ENCODE measurements at places on chromosomes 5 and 9.

- DNase-seq: no peak
These were observed 101.9 kb downstream of the PDE8B start for GRCh38 chr5:77312413-77312812.

- no peak for DNase-seq
These were observed 100.5 kb downstream of the TLE4 start for GRCh38 chr9:79672236-79672635.

GRCh38 chr9:90423661-90424193 lies 218.9 kb downstream of the DIRAS2 start:
- DNase-seq: no peak

GRCh38 chr9:93681269-93682154 lies 105.1 kb downstream of the PHF2 start:
- no peak for DNase-seq

- no peak for DNase-seq
These were observed 12.7 kb downstream of the IRF1 start for GRCh38 chr5:132477784-132478365.

DNA sequence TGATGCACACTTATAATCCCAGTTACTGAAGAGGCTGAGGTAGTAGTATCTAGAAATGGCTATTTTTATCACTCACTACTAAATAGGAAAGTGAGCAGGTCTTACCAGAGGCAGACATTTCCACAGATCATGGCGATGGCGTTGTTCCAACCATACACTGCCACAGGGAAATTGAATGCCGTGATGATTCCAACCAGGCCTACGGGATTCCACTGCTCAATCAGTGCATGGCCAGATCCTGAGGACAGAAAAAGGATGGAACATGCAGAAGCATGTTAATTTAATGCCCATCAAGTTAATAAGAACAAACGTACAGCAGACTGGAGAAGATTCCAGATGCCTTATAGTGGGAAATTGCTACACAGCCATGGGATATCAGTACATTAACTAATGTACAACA lies 18.0 kb downstream of the ALDH7A1 start:
- DNase-seq: no peak

GRCh38 chr5:72459089-72459661 lies 48.0 kb downstream of the ZNF366 start:
- DNase-seq: no peak

DNA sequence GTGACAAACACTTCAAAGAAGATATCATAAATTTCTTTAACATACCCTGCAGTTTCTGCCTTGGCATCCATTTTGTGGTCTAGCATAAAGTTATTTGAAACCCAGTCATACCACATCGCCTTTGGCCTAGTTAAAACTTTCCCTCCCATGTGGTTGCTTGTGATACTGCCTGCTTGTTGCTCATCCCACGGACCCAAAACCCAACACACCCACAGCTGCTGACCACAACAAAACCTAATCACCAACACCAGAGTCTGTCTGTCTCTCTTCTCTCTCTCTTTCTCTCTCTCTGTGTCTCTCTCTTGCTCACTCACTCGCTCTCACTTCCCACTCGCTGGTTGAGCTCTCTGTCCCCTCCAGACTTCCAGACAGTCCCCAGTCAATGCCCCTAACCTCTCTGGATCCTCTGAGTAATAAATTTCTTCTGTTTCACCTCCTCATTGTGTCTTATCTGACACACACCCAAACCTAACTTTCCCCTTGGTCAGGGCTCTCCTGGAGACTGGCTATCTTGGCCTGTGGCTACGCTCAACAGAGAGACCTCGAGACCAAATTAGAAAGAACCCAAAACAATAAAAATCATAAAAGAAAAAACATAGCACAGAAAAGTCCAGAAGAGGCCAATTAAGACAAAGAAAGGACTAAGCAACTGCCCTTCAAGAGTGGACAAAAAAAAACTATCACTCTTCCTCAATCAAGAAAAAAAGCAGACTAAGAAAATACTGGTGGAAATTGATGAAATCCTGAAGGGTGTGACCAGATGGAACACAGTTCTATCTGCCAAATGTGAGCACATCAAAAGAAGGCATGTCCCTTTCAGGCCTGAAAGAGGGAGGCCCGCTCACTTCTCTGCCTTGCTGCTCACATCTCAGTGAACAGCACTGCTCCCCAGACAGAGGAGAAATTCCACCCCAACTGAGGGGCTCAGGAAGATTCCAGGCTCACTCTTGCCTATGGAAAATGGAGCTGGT lies 41.5 kb downstream of the TTLL11 start:
- DNase-seq: peak; percentile 12

- DNase-seq: no peak
These were observed 69.7 kb downstream of the LIX1 start for GRCh38 chr5:97072696-97073095.

- DNase-seq: no peak
These were observed 49.7 kb downstream of the POU4F3 start for GRCh38 chr5:146388386-146388785.

DNA sequence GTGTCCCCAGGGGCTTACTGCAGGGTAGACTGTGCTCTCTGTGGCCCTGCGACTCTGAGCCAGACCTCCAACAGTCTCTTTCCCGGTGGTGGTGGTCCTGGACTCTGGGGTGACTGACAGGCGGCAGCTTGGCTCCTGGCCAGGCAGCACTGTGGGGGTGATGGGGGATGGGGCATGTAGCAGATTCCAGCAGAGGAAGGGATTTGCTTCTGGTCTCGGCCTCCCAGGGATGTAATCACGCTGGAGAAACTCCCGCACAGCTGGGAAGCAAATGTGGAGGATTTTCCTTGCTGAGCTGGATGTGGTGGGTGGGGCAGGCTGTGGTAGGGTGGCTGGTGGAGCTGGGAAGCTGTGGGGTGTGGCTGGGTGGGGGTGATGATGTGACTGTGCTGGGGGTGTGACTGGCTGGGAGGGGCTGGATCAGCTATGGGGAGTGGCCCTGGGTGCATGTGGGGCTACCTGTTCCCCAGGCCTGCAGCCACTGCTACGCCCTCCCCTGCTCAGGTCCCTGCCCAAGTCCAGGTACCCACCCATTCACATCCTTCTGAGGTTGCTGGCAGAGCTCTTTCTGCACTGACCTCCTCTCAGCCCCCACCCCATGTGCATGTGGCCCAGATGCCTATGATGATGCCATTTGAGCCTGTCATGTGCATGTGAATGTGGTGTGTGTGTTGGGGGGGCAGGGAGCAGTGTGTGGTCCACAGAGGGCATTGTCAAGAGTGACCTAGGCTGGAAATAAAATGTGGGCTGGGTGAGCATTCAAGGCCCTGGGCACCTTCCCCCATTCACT lies 3.8 kb downstream of the NDST1 start:
- DNase-seq: no peak

- no peak for DNase-seq
These were observed 17.0 kb downstream of the TTLL11 start for GRCh38 chr9:122076117-122076516.

DNA sequence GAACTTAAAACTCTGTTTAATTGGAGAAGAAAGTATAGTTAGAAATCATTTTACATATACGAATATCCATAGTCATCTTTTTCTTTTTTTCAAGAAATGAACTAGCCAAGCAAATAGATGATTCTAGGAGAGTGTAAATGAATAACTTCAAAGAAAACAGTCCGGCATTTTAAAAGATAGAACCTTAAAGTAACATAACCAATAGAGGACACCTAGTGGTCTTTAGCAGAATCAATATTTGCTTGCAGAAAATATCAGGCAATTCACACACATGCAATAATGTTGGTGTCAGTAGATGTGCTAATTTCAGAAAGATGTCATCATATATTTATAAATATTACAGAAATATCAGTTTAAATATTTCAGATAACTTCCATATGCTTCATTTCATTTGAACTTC lies 57.1 kb downstream of the HCN1 start:
- DNase-seq: no peak

- DNase-seq: no peak
These were observed 115.4 kb upstream of the GNA14 start for GRCh38 chr9:77763566-77763965.

- no peak for DNase-seq
These were observed 120.0 kb downstream of the HMHB1 start for GRCh38 chr5:143931986-143932385.

- DNase-seq: no peak
These were observed 198.6 kb upstream of the DAB2 start for GRCh38 chr5:39623291-39623865.

DNA sequence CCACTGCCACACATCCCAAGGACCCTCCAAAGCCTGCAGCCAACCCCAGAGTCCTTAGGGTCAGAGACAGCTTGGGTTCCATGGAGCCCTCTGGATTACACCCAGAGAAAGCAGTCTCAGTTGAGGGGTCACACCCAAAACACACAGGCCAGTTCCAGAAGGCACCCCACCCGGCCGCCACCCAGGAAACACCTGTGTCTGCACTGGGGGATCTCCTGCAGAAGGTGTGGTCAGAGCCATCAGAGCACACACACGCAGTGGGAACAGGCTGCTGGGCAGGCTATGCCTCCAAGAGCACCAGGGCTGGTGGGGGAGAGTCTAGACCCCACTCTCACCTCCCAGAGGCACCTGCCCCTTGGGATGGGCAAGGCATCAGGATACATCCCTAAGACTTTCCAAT lies 27.3 kb downstream of the NIPAL4 start:
- no peak for DNase-seq

- no peak for DNase-seq
These were observed 604.2 kb upstream of the CLINT1 start for GRCh38 chr5:158463188-158463587.

- no peak for DNase-seq
These were observed 757.2 kb downstream of the TLE1 start for GRCh38 chr9:80932181-80932580.

- no peak for DNase-seq
These were observed 19.7 kb downstream of the HRH2 start for GRCh38 chr5:175677571-175677970.

- DNase-seq: no peak
These were observed 44.8 kb downstream of the GHR start for GRCh38 chr5:42467981-42468524.

- no peak for DNase-seq
These were observed 651.8 kb downstream of the KIF4B start for GRCh38 chr5:155665361-155665760.

- DNase-seq: no peak
These were observed 522.2 kb downstream of the CSNK1G3 start for GRCh38 chr5:124034083-124034700.

DNA sequence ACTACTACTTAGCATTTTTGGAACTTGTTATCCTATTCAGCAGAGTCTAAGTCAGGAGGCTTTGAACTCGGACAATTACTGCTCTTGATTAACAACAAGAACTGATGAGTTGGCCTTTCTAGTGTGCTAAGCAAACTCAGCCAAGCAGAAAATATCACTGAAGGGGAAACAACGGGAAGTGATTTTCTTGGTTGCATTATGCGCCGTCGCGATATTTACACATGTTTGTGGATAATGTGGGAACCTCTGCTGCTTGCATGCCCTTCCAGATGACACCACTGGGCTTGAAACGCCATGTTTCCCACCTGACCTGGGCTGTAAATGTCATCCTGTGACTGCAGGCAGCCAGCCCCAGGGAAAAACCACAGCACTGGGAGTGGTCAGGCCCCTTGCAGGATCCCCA lies 205.5 kb downstream of the PAX5 start:
- no peak for DNase-seq

- no peak for DNase-seq
These were observed 677 bp downstream of the MFAP3 start for GRCh38 chr5:154039458-154039829.

GRCh38 chr5:101955891-101956290 lies 340.2 kb downstream of the SLCO4C1 start:
- DNase-seq: no peak
